Activated B cell treated with CpG ODN at 0.5 μM for 24 hours (primary cell): ENCODE measurements at places on chromosomes 12 and 14.

DNA sequence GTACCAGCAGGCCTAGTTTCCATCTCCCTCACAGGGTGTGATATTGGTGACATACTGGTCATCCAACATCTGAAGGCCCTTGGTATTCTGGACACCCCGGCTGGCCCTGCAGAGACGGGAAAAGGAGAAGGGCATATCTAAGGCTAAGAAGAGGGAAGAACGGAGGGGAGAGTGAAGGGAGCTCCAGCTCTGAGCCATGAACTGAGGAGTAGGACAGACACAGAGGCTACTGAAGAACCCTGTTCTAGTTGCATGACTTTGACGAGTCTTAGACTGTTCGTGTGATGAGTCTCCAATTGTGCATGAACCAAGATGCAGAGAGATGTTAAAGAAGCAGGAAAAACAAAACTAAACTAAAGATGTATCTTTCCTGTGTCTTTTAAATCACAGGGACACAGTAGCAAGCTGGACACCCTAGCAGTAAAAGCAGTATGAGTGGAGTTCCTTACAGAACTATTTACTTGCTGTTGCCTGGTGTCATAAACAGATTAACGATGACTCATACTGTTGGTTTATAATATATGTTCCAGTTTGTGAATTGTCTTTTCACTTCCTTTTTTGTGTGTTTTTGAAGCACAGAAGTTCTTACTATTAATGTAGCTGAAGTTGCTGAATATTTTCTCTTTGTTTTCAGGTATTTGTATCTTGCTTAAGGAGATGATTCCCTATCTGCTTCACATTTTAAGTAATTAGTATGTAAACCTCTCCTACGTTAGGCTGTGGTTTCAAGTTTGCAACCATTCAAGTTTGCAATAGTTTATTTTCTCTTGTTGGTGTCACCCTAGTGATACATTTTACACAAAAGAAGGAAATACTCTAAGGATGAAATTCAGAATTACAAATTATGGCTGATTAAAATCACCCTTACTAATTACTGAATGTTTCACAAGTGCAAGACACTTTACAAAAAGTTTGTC is 15.7 kb downstream of the FAR2 start:
- no peak overlapping the region for H3K4me3 ChIP-seq
- peaks cover 15% of the 10 kb centered on the region for H3K4me1 ChIP-seq
- peak overlapping the region; percentile 16 for H3K27ac ChIP-seq
- no peak for DNase-seq
- H3K36me3 ChIP-seq, result no peaks in the 10 kb centered on the region
- H3K27me3 ChIP-seq, result peaks cover 2% of the 10 kb centered on the region

- no peak overlapping the region for H3K27ac ChIP-seq
- no peaks in the 10 kb centered on the region for H3K4me1 ChIP-seq
- no peaks in the 10 kb centered on the region for H3K27me3 ChIP-seq
- H3K4me3 ChIP-seq, result no peak overlapping the region
- no peaks in the 10 kb centered on the region for H3K36me3 ChIP-seq
Measured at GRCh38 chr14:78633752-78634151, 463.6 kb downstream of the NRXN3 start.

- no peaks in the 10 kb centered on the region for H3K27me3 ChIP-seq
- peaks cover 70% of the 10 kb centered on the region for H3K4me1 ChIP-seq
- DNase-seq, result no peak
- H3K4me3 ChIP-seq, result peak overlapping the region; percentile 78
Measured at GRCh38 chr12:120117961-120118320, 1.4 kb upstream of the RAB35 start.

GRCh38 chr12:114697741-114698565 is 14.0 kb upstream of the TBX3 start:
- no peak for DNase-seq
- no peaks in the 10 kb centered on the region for H3K36me3 ChIP-seq
- no peak overlapping the region for H3K4me3 ChIP-seq
- H3K4me1 ChIP-seq, result no peaks in the 10 kb centered on the region

GRCh38 chr14:96805956-96806355 is 8.8 kb downstream of the VRK1 start:
- no peak overlapping the region for H3K27ac ChIP-seq
- no peak for DNase-seq
- no peak overlapping the region for H3K4me3 ChIP-seq
- H3K36me3 ChIP-seq, result peaks cover 2% of the 10 kb centered on the region
- peaks cover 33% of the 10 kb centered on the region for H3K4me1 ChIP-seq
